ENCODE measurements at places on chromosomes 5 and 9.
A peak's percentile ranks its signal among the peaks of the same experiment; 100 is the strongest.

DNA sequence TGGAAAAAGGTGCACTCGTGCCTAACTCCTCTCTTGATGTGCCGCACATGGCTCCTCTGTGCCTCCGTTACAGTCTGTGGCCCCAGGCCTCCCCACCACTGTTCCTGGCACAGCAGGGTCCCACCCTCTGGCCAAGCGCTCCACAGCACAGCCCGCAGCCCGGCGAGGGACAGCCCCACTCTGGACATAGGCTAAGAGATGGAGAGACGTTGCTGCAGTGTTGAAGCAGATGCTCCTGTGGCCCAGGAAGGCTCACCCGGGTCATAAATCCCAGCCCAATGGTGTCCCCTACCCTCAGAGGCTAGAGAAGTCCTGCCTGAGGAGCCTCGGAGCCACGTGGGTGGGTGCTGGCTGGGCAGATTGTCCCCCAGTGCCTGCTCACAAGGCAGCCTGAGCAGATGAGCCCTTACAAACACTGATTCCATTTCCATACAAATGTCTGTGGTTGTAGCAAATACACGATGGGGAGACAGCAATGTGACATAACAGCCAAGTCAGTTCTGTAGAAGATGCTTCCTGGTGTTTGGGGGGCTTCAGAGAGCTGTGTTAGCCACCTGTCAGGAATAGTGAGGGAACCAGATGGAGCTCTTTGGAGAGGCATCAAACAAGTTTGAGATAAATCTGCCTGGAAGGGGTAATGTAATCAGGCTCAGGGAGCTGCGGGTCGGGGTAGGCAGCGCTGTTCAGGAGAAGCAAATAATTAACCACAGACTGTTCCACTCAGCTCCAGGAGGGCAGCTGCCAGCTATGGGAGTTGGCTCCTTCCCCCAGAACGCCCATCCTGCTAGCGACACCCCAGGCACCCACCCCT, 41.7 kb downstream of the C5orf15 start:
- DNase-seq: no peak

DNA sequence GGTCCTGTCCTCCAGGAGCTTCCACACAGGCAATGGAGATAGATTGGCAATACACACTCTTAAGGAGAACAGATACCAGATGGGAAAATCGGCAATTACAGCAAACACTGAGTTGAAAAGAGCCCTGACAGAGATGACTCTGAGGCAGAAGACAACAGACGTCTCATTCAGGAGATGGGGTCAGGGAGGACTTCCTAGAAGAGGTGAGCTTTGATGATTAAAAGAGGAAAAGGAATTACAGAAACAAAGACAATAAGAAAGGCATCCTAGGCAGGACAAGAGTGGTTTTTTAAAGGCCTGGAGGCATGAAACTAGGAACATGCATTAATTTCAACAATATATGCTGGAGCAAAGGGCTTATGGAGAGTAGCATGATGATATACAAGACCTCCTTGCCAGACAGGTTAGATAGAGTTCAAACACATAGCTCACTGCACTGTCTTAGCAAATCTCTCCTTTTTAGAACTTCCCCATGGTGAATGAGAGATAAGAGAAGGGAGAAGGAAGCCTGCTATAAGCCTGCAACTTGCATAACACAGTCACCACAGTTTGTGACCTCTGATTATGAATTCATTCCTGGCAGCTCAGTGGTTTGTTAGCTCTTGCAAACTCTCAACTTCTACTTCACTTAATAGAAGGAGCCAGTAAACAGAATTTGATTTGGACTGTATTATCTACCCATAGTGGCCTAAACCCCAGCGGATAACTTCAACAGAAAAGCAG, 48.5 kb downstream of the SIL1 start:
- no peak for DNase-seq

- no peak for DNase-seq
Measured at GRCh38 chr5:54570916-54571315, 53.4 kb downstream of the SNX18 start.

DNA sequence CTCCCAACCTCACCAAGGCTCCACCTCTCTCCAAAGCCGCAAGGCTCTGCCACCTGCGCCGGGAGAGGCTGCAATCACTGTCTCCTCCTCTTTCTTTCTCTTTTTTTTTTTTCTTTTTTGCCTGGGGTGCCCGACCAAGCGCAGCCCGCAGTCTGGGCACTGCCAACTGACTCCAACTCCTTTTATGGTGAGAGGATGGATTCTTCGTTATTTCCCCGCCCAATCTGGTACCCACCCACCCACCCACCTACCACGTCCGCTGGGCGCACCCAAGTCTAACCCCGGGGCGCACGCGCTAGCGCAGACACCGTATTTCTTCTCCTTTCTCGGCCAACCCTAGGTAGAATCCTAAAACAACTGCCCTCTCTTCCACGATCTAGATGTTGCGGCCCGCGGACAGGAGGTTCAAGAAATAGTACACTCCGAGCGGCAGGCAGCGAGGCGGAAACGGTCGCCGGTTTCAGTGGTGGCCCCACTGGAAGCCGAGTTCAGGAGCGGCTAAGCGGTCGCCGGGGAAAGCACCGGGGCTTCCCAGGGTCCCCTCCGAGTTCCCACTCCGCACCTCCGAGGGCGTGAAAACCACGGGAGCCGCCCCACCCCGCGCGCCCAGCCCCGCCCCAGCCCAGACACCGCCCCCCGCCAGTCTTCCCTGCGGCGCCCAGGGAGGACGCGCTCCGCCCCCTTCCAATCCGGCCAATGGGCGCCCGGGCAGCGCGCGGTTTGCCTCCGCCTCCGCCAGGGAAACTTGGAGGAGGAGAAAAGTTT, 385 bp upstream of the PTGER4 start:
- peak; percentile 46 for DNase-seq

- no peak for DNase-seq
Measured at GRCh38 chr5:79689541-79690466, at the start of gene CMYA5. Gene CMYA5, plus strand, starts transcription at chr5:79689836. Its CDS starts 72 bp downstream, at chr5:79689908.

DNA sequence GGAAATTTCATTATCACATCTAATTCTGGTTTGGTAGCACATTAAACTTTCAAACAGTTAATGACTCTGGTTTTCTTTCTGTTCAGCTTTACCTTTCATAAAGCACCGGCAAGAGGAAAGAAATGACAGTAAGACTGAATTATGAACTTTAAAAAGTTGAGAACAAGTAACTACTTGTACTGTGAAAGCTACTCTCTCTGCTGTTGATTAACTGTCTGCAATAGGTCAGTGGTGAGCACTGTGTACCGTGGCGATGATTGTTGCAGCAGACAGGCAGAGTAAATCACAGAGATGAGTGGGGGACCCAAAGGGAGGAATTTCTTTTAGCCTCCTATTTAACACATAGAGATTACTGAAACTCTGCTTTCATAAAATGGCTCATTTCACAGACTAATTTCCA, 74.0 kb upstream of the MEF2C start:
- DNase-seq: no peak

- DNase-seq: no peak
Measured at GRCh38 chr9:85310573-85310972, 431.2 kb downstream of the AGTPBP1 start.

DNA sequence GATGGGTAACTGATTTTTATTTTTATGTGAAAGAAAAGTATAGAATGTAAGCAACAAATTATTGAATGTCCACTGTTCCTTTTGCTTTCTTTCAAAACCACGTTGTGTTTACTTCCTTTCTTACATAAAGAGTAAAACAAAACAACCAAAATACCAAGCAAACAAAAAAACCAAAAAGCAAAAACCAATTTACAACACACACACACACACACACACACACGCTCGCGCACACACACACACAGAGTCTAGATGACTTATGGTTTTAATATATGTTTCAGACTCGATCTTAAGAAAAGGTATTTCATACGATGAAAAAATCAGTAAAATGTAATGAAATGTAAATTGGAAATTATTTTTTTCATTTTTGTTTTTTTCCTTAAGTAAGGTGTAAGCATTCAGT, 80.3 kb downstream of the ADGRV1 start:
- DNase-seq: no peak

DNA sequence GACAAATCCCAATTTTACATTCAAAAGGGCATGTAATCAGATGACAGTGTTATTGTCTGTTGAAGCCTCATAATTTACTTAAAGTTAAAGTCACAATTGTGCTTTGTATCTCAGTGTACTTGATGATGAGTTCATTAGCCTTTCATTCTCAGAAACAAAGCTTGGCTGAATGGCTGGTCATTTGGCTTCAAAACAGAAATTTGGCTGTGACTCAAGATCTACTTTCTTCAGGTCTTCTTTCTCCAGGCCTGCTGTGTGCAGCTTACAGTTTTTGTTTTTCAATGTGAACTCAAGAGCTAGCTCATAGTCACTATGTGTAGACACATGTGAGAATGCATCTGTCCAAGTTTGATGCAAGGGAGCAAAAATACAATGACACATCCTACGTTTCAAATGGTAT, 2003.6 kb upstream of the WWC1 start:
- DNase-seq: no peak

GRCh38 chr5:125109293-125109692, 362.9 kb upstream of the ZNF608 start:
- no peak for DNase-seq

- no peak for DNase-seq
Measured at GRCh38 chr9:33913541-33913940, 96.6 kb downstream of the UBE2R2 start.

DNA sequence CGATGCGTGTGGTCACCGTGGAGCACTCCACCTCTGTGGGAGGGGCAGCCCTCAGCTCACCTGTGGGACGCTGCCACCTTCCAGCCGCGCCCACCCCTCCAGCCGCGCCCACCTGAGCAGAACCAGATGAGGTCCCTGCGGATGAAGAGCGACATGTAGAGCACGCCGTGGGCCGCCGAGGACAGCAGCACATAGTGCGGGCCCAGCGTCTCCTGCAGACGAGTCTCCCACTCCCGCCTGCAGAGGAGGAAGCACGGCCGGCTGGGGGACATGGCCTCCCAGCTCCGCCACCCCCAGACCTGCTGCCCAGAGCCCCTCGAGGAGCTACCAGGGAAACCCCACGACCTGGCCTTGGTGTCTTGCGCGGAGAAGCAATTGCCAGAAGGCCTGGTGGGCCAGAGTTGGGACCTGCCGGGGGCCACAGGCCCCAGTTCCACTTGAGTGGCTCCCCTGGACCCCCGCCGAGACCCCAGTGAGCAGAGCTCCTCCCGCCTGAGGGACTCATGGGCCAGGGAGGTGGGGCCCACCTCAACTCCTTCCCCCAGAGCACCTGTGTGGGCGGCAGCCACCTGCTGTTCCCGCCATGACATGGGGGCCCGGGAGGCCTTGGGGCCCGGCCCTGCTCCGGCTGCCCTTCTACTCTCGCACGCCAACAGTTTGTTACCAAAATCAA, 6.5 kb downstream of the INPP5E start:
- DNase-seq: no peak

GRCh38 chr5:55557123-55557522, 22.4 kb upstream of the PLPP1 start:
- DNase-seq: no peak

- no peak for DNase-seq
Measured at GRCh38 chr5:113344973-113345940, 89.5 kb downstream of the TSSK1B start.

DNA sequence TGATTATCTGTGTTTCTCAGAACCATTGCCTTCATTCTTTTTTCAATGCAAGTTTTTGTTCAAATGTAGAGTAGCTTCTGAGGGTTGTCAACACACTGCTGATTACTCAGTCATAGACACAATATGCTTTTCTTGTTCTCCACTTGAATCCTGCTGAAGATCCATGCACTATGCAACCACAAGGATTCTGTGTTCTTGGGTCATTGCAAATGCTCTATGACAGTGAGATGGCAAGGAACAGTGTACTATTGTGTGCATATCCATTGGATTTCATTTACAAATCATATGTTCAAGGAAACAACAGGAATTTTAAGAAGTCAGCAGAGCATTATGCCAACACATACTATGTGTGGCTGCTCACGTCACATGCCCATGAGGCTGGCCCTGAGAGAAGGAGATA, 1590.2 kb downstream of the EFNA5 start:
- DNase-seq: no peak

DNA sequence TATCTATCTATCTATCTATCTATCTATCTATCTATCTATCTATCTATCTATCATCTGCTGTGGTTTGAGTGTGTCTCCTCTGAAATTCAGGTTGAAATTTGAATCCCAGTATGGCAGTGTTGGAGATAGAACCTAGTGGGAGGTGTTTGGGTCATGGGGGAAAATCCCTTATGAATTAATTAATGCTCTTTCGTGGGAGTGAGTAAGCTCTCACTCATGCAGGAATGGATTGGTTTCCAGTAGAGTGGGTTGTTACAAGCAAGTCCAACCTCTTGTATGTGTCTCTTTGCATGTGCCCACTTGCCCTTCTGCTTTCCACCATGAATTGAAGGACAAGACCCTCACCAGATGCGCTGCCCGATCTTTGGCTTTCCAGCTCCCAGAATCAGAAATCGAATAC, 113.0 kb downstream of the ANXA1 start:
- DNase-seq: no peak

- DNase-seq: no peak
Measured at GRCh38 chr5:127766676-127767335, 63.6 kb downstream of the CCDC192 start.

GRCh38 chr5:15489571-15490235, 10.3 kb upstream of the FBXL7 start:
- DNase-seq: no peak

DNA sequence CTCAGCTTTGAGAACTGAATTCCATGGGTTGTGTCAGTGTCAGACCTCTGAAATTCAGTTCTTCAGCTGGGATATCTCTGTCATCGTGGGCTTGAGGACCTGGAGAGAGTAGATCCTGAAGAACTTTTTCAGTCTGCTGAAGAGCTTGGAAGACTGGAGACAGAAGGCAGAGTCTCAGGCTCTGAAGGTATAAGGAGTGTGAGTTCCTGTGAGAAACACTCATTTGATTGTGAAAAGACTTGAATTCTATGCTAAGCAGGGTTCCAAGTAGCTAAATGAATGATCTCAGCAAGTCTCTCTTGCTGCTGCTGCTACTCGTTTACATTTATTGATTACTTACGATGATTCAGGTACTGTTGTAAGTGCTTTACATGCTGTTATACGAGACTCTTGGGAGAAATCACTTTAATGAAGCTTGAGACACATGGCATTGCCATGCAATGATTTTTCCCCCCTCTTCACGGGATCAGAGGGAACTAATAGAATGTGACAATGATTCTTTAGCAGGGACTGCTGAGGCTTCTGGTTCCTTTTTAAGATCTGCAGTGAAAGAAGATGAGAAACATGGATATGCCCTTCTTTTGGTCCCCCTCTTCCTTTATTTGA, 63.8 kb downstream of the PTTG1 start:
- no peak for DNase-seq

All from GM19239 (cell line).